ENCODE measurements at places on chromosomes 11 and 22.

- DNase-seq, result no peak
Observed at GRCh38 chr11:28169816-28170215, 61.6 kb downstream of the METTL15 start.

DNA sequence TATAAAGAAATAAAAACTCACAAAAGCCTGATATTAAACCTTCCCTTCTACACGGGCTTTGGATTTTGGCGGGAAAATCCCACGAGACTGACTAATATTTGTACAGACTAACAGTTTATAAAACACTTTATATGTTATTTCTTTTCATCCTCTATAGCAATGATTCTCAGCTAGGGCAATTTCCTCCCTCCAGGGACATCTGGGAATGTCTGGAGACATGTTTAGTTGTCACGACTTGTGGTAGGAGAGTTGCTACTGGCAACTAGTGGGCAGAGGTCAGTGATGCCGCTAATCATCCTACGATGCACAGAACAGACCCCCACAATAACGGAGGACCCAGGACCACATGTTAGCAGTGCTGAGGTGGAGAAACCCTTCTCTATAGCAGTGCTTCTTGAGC is 304.8 kb upstream of the PITPNB start:
- no peak for DNase-seq

DNA sequence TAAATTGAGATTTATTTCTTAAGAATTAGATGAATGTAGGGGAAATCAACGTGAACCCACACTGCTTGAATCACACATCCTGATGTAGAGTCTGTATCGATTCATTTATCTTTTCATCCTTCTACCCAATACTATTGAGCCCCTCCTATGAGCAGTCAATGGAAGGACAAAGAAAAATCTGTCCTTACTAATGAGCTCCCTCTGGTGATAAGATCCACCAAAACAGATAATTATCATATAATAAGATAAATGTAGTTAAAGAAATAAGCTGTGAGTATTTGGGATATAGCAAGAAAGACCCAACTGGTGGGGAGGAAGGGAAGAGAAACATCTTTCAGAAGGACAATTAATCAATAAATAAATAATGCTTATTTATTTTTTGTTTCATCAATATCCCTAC is 385.1 kb upstream of the CCDC90B start:
- no peak for DNase-seq

- DNase-seq, result no peak
Observed at GRCh38 chr11:28231475-28231874, 123.3 kb downstream of the METTL15 start.

GRCh38 chr22:35479985-35480550 is 60.6 kb upstream of the RASD2 start:
- no peak for DNase-seq
